A549 treated with GW870086 at 1 μM for 4 hours (cell line): ENCODE measurements at places on chromosomes 5 and 9. TPM values are rescaled to one million over a fixed set of nuclear protein-coding genes. Genes with fewer than 3 reads are reported as not detected.

The MRPL36 gene
- total RNA-seq, result 95.0 to 124 TPM (median 118 TPM) in 5 replicates

The SPATA6L gene
- total RNA-seq, result 1.4 to 2.9 TPM (median 2.2 TPM) in 5 replicates

The CCDC152 gene
- total RNA-seq, result not detected in 5 replicates

The HTR1A gene
- total RNA-seq, result not detected in 5 replicates

The EFNA5 gene
- 18.9 to 27.6 TPM (median 23.7 TPM) in 5 replicates for total RNA-seq
